Fibroblast of skin of back (primary cell): ENCODE measurements at places on chromosomes 4 and X.

GRCh38 chr4:85842540-85842939, 367.6 kb downstream of the ARHGAP24 start:
- DNase-seq, result no peak

DNA sequence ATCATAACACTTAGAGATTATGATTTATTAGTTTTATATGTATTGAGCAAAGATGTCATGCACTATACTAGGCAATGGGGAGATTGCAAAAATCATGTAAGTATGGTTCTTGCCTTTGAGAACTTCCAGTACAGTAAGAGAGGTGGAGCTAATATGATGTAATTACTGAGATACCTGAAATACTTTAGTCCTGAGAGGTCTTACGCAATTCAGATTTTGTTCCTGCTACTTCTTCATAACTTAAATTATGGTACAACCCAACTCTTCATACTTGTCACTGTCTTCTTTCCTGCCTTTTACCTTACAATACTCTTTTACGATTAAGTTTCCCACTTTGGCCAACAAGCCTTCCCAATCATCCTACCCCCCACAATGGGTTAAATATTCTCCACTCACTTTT, 564.2 kb upstream of the PITX2 start:
- no peak for DNase-seq

- DNase-seq, result no peak
These were observed 11.7 kb downstream of the COQ2 start for GRCh38 chr4:83272900-83273299.

DNA sequence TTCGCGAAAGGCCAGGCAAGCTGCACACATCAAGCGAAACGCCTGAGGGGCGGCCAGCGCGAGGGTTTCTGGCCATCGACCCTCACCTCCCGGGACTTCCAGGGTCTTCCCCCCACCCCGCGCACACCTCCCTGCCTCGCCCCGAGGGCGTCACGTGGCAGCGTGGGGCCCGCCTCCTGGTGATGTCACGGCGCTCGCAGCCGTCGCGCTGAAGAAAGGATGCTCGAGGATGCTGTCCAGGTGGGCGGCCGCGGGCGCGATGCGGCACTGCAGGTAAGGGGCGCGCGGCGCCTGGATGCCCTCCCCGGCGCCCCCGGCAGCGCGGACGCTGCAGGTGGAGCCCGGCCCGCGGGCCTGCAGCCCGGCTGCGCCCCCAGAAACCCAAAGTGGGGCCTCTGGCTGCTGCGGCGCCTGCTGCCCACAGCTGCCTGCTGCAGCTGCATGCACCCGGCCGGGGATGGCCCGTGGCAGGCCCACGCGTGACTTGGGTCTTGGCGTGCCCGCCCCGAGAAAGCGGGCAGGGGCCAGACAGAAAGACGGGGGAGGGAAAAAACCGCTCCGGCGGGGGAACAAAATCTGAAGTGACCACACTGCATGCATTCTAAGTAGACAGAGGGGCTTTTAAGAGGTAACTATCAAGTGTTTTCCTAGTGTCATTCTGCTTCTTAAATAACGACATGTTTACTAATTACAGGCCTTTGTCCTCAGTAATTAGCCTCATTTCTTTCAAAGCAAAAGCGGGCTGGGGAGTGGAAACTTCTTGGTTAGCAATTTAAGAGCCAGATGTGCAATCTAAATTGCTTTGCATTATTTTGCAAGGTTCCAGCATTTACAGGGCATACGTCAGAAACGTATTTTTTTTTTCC, 1.7 kb downstream of the CLCN4 start:
- no peak for DNase-seq

DNA sequence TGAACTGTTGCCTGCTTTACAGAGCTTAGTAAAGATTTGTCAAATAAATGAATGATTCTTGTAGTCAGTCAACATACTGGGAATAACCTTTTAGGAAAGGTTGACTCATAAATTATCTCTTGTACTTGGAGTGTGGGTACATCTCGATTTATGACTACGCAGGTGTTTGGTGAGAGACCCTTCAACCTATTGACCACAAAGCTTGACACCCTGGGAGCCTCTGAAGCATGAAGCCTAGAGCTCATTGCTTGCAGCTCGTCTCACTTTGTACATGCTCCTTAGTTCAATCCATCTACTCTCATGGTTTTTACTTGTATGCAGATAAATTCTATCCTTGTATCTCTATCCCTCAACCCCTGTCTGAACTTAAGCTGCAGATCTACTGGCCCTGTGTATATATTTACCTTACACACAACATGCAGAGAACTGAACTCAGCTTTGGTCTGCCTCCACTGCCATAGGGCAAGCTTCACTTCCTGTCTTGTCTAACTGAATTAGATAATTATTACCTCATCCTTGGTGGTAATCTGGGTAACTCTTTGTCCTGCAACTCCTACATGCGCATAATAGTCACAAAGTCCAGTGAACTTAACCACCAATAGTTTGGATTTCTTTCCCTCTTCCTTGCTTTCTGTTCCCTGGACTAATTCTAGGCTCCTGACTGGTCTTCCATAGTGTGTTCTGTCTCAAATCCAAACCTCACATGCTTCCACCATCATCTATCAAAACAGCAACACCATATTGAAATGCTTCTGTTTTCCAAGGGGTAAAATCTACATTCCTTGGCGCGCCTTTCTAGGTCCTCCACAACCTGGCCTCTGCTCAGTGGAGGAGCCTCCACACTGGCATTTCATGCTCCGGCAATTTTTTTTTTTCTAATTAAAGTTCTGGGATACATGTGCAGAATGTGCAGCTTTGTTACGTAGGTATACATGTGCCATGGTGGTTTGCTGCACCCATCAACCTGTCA, 32.2 kb upstream of the FAT1 start:
- DNase-seq, result no peak

DNA sequence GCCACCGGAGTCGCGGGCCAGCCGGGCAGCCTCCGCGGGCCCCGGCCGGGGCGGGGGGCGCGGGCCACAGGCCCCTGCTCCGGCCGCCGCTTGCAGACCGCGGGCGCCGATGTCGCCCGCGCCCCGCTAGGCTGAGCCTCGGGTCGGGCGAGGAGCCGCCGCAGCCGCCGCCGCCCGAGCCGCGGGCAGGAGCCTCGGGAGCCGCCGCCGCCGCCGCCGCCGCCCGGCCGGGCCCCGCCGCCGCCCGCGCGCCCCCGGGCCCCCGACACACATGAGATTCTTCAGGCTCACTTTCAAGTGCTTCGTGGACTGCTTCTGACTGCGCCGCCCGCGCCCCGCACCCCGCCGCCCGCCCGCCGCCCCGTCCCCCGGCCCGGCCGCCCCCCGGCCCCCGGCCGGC, 345 bp downstream of the SLC6A8 start:
- no peak for DNase-seq

- DNase-seq, result no peak
These were observed 16.8 kb downstream of the UGT8 start for GRCh38 chr4:114615435-114615834.

GRCh38 chr4:148359769-148360168, 82.4 kb downstream of the NR3C2 start:
- no peak for DNase-seq

DNA sequence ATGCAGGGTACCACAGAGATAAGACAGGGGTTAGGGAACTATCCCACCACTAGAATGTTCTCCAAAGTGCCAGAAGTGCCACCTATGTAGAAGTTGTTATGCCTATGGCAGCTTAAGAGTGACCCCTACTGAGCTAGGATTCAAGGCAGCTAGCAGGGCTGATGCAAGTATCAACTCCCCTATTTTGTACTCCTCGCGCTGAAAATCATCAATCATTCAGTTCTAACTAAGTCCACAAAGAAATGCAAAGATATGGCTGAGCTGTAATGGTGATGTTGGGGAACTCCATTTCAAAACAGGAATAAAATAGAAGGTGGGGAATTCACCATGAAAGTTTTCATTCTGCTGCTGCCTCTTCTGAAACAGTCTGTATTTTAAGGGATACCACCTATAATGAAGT, 13.8 kb downstream of the ACSL4 start:
- DNase-seq, result no peak

GRCh38 chr4:156496797-156497196, 474.8 kb downstream of the PDGFC start:
- DNase-seq, result no peak

GRCh38 chr4:162075726-162076125, 88.1 kb downstream of the FSTL5 start:
- no peak for DNase-seq

- no peak for DNase-seq
These were observed 141.1 kb upstream of the NDST3 start for GRCh38 chr4:117893207-117893606.

- DNase-seq, result no peak
These were observed 2121.5 kb upstream of the AGA start for GRCh38 chr4:179563741-179564140.

DNA sequence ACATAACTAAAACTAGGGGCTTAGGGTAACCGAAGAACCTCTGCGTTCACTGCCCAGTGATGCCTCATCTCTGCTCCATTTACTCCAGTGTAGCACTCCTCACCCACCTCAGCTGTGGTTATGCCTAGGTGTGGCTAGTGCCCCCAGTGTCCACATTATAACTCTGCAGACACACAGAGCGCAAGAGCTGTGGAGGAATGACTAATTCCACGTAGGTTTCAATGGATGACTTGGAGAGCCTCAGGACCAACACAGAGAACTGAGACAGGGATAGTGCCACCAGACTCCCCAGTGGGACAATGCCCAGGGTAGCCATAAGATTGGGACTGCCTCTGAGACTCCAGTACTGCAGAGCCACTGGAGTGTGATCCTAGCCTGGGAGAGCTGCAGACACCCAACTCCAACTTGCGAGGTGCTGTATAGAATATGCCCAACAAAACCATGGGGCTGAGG, 542.4 kb upstream of the DIPK2B start:
- peak; percentile 61 for DNase-seq

- no peak for DNase-seq
These were observed 121.3 kb downstream of the NWD2 start for GRCh38 chr4:37365888-37366287.

GRCh38 chrX:120468071-120468470, 1.0 kb downstream of the LAMP2 start:
- no peak for DNase-seq

- no peak for DNase-seq
These were observed 258.4 kb downstream of the DHRSX start for GRCh38 chrX:2242326-2242725.

DNA sequence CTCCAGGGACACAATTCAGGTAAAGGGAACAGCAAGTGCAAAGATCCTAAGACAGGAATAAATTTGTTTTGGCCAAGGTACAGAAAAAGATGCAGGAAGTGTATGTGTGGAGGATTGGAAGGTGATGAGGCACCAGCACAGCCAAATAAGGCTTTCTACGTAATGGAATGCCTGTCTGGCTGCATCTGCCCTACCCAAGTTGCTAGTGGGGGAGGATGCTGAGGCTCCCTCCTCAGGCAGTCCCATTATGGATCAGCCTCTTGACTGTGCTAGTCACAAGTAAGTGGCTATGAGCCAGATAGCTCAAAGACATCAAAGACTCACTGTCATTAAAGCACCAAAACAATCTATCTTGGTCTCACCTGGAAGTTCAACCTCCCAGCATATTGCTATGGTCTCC, 300.9 kb upstream of the FAT4 start:
- peak; percentile 48 for DNase-seq

DNA sequence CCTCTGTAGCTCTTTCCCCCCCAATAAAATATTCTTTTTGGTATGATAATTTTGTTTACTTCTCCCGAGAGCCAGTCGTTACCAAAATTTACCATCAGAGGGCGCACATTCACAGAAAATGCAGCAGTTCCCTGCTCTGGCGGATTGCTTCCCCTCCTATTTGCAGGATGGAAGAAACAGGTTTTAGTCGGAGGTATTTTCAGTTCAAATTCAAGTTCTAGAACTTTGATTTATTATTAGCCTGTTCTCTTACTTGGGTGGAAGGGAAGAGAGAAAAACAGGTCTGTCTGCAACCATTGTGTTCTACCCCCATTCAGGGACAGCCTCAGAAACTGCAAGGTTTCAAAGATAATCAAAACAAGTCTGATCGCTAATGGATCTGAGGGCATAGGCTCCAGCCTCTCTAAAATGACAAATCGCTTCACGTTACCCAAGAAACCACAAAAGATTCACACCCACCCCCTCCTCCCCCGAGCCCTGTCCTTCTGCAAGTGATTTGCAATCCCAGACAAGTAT, 263.8 kb upstream of the RPS6KA3 start:
- peak; percentile 45 for DNase-seq

GRCh38 chr4:148497258-148497657, 55.0 kb upstream of the NR3C2 start:
- DNase-seq, result no peak
